ENCODE measurements at places on chromosomes 7 and 10.
A peak's percentile ranks its signal among the peaks of the same experiment; 100 is the strongest.

DNA sequence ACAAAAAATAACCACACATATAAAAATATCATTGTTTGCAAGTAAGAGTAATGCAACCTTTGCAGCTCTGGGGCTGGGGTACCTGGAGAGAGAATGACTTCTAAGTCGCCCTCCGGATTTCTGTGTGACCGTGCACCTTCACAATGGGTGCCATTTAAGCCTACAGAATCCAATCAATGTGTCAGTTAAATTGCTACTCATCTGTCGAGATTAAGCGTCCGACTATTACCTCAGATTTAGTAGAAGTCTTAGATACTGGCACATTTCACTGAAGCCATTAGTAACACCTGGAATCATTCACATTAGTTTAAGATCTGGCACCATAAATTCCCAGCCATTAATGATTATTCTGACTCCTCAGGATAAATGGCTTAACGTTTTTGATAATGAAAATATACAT is 507.3 kb upstream of the MGMT start:
- no peak for DNase-seq

DNA sequence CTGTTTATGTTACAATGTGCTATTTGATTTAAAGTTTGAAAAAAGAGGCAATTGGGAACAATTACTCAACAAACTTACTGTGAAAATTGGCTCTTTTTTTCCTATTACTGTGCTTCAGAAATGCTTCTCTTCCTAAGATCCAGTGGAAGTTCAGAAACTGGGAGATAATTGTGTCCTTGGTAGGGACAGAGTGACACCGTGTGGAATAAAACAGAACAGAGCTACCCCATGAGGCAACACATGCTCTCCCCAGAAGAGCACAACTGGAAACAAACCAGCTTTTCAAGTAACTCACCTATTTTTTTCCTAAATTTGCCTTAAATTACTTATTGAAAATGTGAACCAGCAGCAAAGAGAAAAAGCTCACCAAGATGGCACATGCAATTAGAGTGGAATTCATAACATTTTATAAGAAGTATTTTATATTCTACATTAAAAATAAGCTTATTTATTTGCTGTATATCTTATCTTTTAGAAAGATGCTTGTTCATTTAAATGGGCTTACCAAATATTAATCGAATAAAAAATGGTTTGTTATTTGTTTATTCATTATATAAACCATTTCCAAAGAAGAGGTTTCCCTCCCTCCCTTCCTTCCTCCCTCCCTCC is 346.1 kb upstream of the ANKRD30A start:
- DNase-seq = no peak

DNA sequence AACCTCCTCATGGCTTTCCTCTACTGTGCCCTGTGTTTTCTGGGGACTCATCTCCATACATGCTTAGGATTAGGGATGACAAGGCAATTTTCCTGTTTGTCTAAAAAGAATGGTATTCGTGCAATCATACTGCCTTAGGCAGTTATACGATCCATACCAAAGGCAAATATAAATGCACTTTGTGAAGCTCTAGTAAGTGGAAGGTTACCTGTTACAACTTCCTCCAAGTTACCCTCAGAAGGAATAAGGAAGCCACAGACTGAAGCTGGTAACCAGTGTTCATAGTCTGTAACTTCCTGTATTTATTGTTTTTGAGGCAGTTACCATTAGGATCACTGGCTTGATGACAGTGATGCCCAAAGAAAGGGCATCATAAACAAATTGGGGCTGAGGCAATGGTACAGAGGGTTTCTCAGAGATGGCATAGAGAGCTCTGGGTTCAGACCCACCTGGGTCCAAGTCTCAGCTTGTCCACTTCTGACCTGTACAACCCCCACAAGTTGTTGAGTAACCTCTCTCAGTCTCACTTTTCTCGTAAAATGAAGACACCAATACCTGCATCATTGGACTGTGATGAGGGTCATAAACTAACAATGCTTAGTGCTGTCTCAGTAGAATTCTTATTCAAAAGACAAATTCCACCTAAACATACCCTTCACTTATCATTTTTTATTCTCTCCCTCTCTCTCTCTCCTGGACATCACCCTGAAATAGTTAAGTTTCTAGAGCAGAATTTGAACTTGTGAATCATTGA is 138.2 kb downstream of the ELMO1 start:
- DNase-seq = no peak

- no peak for DNase-seq
Measured at GRCh38 chr10:1662438-1663025, 74.8 kb downstream of the ADARB2 start.

DNA sequence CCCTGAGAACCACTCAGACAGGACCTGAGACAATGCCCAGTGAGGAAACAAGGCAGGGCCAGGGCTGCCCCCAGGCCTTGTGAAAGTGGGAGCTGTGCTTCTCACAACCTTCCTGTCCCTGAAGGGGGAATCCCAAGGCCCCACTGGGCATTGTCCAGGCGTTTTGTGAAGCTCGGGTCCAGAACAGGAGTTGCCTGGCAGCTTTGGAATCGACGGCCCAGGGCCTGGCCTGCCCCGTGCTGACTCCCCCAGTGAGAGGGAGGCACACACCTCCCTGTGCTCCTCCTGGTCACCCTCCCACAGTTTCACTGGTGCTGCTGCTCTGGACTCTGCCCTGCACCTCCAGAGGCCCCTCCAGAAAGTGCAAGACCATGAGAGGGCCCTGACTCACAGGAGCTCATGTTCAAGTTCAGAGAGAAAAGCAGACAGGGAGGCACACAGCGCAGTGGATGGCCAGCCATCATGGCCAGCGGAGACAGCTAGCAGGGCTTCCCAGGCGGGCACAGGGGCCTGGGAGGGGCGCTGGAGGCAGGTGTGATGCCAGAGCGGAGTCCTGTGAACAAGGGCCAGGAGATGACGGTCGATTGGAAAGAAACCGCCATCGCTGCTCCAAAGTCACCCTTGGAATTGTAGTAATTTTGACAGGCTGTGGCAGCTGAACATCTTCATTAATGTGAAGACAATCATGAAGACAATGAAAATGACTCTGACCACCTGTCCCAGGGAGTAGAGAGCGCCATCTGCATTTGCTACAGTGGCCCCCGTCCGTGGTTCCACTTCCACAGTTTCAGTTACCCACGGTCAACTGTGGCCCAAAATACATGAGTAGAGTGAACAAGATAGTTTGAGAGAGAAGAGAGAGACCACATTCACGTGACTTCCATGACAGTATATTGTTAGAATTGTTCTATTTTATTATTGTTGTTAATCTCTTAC is 103.7 kb downstream of the MKI67 start:
- DNase-seq = no peak

DNA sequence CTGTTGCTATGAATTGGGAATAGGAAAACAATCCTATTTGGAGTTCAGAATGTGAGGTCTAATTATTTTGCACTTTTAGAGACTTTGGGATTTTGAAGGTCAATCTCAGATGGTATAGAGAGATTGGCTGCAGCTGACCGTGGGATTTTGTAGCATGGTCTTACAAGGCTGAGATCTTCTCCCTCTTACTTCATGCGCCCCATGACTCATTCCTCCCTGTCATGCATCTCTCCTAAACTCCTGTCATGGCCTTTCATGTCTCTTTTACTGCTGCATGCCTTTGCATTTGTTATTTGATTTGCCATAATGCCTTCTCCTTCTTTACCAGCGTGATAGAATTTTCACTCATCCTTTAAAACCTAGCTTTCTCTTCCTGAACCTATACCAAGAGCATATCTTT is 133.1 kb downstream of the BBS9 start:
- no peak for DNase-seq

DNA sequence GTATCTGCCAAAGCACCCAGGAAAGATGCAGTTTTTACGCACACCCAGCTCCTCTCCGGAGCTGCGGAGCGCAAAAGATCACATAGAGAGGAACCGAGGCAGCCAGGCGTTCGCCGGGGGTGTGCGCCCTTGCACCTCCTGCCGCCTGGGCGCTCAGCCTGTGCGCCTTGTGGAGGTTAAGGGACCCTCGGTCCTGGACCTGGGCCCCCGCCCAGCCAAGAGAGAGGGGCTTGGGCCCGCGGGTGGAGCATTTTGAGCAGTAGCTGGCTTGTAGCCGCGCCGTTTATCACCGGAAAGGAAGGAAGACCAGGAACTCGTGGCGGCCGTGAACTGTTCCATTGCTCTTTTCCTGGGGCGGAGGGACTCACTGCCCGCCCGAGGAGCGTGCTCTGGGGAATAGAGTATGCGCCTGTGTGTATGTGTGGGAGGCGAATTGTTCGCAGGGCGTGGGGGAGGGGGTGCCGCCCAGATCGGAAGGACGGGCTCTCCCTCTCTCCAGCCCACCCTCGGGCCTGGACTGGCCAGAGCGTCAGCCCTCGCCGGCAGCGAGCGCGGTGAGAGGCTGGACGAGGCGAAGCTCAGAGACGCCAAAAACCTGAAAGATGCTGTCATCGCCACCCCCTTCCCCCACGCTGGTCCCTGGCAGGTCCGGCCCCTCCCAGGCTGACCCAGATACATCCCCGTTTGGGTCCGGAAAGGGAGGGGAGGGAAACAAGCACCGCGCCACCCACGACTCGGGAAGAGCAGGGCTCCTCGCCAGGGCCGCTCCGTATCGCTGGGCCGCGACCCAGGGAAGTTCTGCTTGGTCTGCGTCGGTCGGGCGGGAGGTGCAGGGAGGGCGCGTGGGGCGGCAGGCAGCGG is 1.2 kb upstream of the WNT2 start:
- peak; percentile 34 for DNase-seq

DNA sequence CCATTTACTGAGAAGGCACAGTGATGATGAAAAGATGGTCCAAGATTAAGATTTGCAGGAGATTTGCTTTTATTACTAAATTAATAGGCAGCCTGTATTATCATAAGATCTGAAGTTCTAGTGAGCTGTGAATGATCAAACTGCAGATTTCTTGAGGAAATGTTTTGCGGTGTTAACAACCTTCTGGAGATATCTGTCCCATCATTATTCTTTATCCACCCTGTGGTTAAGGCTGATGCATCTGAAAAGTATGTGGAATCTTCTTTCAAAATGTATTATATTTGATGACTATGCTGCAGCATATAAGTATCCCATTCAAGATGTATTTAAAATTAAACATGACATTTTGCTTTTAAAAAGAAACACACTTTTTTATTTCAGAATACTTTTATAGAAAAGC is 150.3 kb downstream of the POLR1F start:
- DNase-seq = no peak

DNA sequence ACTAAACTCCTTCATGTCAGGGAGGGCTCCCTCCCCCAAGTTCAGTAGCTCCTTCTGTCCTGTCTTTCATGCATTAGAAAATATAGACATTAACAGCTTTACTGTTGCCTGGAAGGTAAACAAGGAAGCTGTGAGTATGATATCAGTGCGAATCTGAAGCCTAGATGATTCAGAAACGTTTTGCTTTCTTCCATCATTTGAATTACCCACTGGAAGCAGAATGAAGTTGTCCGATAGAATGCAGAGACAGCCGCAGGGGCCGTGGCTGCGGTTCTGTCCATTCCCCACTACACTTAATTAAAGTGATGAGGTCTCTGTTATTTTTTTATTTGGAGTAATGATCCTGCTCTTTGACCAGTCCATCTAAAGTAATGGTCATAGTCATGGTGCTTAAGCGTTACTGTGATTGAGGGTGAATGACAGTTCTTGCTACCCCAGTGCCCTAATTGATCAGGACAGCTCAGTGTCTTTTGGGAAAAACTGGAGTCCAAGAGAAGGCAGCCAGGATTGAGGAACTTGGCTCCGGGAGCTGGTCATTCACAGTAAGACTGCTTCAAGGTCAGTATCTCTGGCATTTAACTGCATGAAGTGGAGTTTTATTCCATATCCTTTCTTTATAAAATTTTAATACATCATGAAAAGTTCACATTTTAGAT is 69.9 kb downstream of the PTPRE start:
- DNase-seq = no peak

DNA sequence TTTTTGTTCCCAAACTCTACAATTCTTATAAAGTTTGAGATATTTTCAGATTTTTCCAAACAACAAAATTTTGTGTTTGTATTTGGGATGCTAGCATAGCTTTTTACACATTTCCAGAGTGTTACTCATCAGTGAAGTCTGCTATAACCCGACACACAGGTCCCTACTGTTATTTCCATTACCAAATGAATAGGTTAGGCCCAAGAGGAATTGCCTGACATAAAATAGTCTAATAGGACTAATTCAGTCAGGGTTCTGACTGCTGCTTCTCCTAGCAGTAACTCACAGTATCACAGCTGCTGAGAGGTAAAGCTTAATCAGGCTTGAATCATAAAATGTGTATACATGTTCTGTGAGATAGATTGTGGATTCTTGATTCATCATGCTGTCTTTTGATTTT is 49.1 kb upstream of the STRIP2 start:
- DNase-seq = no peak

DNA sequence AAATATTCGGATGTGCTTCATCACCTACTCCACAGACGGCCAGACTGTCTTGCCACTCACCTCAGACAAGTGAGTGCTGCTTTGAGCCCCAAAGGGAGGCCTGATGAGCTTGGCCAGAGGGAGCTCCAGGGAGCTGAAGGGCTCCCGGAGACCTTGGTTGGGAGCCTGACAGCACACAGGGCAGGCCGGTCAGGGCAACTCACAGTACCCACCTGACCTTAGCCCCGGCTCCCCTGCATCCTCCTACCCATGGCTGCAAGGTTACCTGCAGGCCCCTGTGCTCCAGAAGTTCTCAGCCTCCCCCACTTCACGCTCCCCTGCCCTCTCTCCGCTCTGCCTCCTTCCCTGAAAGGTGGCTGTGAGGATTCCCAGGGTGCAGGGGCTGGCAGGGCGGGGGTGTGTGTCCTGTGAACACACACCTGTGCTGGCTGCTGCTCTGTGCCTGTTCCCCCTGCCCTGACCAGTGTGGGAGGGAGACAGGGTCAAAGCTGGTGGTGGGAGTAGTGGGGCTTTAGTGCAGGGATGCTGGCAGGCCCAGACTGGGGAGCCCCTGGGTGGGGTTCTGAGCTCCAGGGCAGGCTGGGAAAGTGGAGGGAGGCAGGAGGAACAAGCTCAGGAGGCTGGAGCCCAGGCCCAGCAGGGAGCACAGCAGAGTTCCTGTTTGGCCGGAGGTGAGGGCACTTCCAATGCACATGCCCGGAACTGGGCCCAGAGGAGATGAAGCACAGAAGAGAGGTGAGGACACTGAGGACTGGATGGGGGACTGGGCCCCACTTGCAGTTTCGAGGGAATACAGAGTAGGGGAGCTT is 7.2 kb downstream of the ANTXRL start:
- DNase-seq = no peak

DNA sequence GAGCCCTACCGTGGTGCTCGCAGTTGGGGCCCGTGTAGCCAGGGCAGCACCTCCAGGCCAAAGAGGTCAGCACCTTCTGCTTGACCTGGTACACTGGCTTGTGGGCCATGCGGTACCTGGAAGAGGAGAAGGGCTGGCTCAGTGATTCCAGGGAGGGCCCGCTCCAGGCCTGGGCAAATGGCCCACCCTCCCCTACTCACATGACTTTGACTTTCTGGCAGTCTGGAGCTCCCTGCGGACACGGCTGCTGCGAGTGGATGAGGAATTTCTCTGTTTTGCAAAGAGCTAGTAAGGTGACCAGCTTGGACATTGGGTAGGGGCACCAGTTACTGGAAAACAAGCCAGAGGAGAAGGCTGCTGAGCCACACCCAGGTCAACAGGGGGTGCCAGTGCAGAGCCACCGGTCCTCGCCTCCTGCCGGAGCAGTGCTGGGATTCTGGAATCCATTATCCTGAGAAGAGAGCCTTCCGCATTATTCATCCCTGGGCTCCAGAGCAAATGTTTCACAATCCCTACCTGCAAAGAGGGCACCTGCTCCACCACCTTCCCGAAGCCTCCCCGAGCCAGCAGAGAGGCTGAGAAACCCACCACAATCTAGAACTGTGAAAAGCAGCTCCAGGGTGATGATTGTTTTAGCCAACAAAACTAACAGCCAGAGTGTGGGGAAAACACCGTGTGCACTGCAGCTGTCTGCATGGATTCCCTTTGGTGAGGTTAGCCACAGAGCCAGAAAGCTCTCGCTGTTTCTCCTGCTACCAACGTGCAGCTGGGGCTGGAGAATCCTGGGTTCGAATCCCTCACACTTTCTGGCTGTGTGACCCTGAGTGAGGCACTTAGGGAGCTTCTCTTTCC is 11.8 kb downstream of the MMRN2 start:
- peak; percentile 86 for DNase-seq
